ENCODE measurements at places on chromosomes 11 and 22.

DNA sequence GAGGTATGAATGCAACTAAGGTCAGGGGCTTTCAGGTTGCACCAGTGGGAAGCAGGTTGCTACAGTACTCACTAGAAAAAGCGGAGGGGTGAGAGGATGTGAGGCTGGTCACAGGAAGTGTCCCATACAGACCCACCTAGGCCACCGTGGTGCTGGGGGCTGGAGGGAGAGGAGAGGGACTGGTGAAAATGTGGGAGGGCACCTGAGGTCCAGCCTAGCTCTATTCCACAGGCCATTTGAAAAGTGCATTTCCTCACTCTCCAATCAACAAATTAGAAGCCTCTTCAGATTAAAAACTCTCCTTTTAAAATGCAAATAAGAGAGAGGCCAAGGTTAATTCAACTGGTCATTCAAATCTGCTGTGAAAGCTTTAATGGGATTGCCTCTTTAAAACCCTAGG is 38.6 kb upstream of the NCAM1 start:
- no peak for DNase-seq

DNA sequence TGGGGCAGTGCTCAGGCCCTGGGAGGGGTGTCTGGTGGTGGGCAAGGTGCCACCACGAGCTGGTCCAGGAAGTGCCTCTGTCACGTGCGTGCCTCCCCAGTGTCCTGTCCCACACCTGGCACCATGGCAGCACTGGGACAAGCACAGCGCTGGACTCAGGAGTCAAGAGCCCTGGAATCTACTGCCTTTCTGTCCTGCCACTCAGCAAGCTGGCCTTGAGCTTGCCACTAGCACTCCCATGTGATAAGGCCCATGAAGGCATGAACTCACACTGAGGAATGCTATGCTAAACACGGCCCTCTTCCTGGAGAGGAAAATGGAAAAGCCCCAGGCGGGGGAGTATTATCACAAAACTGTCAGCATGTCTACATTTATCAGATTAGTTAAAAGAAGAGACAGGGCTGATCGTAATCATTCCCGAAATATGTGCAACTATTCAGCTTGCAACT is 50.7 kb upstream of the SLC35C1 start:
- no peak for DNase-seq

DNA sequence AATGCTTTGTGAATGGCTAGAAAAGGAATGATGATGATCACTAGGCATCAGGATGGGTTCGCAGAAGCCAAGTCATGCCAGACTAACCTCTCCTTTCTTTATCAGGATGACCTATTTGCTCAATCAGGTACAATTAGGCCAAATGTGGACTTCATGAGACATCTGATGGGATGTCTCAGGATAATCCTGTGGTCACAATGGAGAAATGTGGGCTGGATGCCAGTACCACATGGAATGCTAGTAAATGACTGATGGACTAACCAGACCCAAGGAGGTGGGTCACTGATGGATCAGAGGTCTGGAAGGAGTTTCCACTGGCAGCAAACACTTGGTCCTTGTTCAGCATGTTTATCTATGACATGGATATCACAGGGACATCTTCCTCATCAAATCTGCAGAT is 94.8 kb upstream of the PHOX2A start:
- DNase-seq, result no peak

DNA sequence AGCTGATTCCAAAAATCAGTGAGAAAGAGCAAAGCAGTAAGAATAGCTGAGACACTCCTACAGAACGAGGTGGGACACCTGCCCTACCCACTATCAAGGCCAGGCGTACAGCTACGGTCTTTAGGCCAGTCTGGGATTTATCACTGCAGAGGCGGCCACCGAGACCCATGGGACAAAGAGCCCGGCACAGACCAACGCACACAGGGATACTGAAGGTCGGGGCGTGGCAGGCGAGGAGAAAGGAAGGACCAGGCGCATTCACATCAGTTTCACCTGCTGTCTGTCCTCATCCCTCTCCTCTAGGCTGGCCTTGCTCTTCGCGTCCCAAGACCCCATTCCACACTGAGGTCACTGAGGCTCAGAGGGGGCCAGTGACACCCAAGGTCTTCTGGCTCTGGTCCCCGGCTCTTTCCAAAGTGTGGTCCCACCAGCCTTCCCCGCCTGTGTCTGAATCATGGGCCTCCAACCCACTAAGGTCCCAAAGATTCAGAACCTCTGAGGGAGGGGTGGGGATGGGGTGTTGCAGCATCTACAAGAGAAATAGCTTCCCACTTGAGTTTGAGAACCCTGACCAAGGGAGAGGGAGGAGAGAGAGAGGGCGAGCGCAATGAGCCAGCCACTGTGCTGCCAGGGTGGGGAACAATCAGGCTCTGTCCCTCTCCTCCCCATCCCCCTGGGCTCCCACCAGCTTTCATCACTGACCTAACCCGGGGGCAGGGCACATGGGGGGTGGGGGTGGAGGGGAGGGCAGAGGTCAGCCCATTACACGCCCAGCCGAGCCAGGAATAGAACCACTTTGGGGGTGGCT is 7.2 kb upstream of the PICK1 start:
- no peak for DNase-seq

DNA sequence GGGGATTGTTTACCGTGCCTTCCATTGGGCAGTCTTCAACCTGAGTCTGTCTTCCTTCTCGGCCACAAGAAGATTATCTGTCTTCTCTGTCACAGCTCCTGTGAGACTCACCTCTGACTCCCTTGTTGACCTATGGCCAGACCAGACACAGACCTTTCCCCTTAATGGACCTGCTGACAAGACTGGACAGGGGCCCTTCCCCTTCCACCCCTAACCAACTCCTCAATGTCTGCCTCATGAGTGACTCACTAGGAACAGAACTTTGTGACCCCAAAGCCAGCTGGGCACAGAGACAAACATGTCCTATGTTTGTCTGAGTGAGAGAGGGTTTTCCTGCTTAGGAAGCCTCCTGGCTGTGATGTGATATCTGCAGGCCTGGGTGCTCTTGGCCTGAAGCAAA is 405.0 kb downstream of the BRD1 start:
- DNase-seq, result no peak

DNA sequence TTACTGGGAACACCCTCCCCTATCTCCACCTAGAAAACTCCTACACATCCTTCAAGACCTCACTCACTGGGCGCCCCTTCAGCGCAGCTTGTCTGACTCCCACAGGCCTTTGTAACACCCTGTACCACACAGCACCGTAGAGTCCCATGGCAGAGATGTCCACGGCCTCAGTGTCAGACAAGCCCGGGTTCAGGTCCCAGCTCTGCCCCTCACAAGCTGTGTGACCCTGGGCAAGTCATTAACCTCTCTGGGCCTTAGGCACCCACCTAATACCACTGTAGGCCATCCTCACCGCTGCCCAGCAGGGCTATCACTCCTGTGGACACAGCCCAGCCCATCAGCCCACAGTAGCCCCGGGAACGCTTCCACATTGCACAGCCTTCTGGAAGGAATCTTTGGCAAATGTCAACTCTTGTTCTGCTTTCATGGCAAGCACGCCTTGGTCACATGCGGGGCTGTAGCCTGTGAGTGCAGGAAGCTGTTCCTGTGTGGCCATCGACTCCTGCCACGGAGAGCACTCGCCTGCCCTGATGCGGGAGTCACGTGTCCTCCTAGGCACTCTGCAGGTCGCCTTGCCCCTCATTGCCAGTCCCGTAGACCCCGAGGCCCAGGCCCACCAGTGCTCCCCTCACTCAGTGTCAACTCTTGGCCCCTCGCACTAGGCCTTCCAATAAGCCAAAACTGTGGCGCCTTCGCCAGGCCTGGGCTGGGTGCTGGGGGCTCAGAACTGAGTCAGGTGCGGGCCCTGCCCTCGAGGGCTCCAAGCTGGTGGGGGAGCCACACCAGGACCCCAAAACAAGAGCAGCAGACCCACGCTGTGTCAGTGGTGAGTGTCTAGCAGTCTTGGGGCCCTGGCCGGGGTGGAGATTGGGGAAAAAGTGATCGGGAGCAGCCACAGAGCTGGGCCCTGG is 32.9 kb upstream of the RFPL3 start:
- no peak for DNase-seq

GRCh38 chr11:112785149-112785548 is 176.1 kb upstream of the NCAM1 start:
- no peak for DNase-seq

- DNase-seq, result no peak
Observed at GRCh38 chr22:22397875-22398524, 110.5 kb downstream of the ZNF280B start.

GRCh38 chr22:45451972-45452371 is 38.5 kb downstream of the RIBC2 start:
- no peak for DNase-seq

Measured in activated T-cell treated with anti-CD3 and anti-CD28 coated beads, Interleukin-2, amount 50 U/mL, for 72 hours (primary cell).